Endothelial cell of umbilical vein (primary cell): ENCODE measurements at places on chromosomes 6 and 20. TPM values are rescaled to one million over a fixed set of nuclear protein-coding genes. Genes with fewer than 3 reads are reported as not detected.

Gene TGM3
- total RNA-seq = not detected in 2 replicates

Gene MMP24
- total RNA-seq = 0.27 and 0.32 TPM in 2 replicates

DNA sequence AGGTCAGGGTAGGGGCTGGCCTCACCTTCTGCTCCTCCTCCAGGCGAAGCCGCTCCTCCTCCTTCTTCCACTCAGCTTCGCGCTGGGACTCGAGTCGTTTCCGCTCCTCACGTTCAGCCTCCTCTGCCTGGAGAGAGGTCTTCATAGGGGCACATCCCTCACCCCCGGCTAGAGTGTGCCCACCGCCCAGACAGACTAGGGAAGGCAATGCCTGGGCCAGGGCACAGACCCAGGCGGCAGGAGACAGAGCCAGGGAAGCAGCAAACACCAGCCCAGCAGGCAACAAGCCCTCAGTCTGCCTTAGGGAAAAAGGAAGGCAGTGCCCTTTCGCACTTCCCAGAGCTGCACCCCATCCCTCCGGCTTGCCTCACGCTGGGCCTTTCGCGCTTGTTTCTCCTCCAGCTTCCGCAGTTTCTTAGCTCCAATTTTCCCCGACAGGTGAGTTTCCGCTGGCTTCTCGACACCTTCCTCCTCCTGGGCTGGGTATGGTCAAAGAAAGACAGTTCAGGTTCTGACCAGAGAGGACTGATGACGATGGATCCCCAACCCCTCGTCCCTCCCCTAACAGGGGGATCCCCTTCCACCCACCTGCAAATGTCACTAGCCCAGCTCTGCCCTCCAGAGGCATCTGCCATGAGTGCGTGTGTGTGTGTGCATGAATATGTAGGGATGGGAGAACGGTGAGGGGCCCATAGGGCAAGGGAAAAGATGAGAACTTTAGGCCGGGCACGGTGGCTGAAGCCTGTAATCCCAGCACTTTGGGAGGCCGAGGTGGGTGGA, 4.3 kb downstream of the DDRGK1 start:
- DNase-seq = no peak

GRCh38 chr6:92989656-92990055, 429.7 kb downstream of the EPHA7 start:
- no peak for DNase-seq

DNA sequence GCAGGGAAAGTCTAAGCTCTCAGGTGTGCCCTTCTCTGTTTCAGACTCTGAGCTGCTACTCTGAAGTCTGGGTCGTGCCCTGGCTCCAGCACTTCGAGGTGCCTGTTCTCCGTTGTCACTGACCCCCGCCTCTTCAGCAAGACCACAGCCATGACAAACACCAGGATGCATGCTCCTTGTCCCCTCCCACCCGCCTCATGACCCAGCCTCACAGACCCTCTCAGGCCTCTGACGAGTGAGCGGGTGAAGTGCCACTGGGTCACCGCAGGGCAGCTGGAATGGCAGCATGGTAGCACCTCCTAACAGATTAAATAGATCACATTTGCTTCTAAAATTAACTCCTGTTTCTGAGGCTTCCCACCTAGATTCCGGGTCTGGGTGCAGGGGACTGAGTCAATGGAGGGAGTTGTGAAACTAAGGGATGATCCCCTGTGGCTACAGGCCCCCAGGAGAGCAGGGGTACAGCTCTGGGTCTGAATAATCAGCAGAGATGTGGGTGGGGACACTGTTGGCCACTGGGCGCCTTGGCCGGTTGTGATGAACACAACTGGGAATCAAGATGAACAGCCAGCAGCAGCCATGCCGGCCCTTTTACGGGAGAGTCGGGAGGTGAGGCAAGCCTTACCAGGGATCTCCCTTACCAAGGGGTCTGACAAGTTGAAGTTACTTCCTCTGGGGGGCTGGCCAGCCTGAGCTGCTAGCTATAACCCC, 10.7 kb downstream of the CST7 start:
- no peak for DNase-seq

DNA sequence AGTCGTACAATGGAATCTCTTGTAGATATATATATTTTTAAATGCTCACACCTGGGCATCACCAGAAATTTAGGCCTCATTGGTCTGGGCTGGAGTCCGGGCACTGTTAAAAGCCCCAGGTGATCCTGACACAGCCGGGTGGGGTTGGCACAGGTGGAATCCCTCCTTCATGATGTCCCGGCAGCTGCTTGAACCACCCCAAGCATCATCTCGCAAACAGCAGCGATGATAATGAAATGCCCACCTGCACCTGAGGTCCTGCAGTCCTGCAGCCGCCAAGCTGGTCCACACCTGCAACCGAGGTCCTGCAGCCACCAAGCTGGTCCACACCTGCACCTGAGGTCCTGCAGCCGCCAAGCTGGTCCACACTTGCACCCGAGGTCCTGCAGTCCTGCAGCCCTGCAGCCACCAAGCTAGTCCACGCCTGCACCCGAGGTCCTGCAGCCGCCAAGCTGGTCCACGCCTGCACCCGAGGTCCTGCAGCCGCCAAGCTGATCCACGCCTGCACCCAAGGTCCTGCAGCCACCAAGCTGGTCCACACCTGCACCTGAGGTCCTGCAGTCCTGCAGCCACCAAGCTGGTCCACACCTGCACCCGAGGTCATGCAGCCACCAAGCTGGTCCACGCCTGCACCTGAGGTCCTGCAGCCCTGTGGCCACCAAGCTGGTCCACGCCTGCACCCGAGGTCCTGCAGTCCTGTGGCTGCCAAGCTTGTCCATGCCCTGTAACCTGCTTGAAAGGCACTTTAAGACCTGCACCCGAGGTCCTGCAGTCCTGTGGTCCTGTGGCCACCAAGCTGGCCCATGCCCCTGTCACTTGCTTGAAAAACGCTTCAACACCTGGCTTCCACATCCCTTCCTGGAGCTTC, 261.2 kb downstream of the DLL1 start:
- no peak for DNase-seq

GRCh38 chr6:148273962-148274752, 68.5 kb upstream of the SASH1 start:
- no peak for DNase-seq

- DNase-seq = no peak
Measured at GRCh38 chr6:22294301-22294700, 2.5 kb downstream of the PRL start.
